ENCODE measurements at places on chromosomes 2 and 18.

DNA sequence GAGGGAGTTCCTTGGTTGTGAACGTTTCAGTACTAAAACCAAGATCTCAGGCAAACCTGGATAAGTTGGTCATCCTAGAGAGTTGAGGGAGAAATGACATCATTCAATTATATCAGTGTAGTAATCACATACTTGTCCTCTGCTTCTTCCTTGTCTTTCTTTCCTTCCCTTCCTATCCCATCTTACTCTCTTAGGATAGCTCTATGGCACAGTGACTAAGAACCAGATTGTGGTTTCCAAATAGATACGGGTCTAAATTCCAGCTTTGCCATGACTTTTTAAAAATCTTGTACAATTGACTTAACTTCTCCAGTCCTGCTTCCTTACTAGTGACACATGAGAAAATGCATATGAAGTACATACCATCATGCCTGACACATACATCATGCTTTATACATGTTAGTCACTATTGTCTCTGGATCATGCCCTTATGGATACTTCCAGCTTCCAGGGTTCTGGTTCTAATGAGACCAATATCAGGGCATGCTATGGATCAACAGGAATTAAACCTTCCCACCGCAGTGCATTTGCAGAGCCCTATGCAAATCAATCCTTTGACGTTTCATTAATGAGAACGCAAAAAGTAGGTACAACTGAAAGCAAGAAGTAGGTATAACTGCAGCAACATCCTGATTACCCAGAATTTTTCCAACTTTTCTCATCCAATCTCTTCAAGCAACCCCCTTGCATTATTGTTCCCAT is 168.0 kb upstream of the KLF7 start:
- DNase-seq, result no peak

DNA sequence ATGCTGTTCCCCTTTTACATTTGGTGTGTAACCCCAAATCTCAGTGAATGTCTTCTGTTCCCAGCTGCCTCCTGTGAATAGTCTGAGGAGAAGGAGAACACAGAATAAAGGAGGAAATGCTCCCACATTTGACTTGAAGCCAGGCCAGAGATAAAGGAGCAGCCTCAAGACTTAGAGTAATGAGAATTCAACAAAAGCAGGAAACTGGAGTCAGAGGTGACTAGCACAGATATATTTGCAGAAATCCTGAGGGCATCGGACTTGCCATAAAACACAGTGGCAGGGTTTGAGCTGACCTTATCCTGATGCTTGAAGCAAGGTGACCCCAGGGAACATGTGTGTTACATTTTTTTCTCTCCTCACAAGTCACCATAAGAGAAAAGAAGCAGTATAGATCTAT is 291.4 kb upstream of the RND3 start:
- DNase-seq, result no peak

- no peak for DNase-seq
Observed at GRCh38 chr2:82730811-82731210, 1728.3 kb downstream of the SUCLG1 start.

GRCh38 chr2:145593991-145594614 is 1074.2 kb upstream of the ZEB2 start:
- peak; percentile 16 for DNase-seq

GRCh38 chr2:217942731-217943335 is 60.0 kb downstream of the TNS1 start:
- DNase-seq, result no peak

DNA sequence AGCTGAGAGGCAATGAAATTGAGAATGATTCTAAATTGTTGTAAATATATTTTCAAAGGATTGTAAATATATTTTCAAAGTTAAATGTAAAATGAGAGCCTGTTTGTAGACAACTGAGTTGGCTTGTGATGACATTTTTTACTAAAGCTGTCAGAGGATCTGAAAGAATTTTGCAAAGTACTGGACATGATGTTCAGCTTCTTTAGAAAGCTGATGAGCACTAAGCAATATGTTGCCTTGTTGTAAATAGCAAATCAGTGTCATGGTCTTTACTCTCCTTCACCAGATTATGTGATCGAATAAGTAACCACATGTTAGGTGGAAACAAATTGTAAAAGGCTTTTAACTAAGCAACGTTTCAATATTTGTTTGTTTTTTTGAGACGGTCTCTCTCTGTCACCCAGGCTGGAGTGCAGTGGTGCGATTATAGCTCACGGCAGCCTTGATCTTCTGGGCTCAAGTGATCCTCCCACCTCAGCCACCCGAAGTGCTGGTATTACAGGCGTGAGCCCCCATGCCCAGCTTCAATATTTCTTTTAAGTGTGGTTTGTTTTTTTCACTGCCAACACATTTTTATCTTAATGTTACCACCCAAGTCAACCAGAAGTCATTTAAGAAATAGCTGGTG is 44.0 kb downstream of the E2F6 start:
- no peak for DNase-seq

DNA sequence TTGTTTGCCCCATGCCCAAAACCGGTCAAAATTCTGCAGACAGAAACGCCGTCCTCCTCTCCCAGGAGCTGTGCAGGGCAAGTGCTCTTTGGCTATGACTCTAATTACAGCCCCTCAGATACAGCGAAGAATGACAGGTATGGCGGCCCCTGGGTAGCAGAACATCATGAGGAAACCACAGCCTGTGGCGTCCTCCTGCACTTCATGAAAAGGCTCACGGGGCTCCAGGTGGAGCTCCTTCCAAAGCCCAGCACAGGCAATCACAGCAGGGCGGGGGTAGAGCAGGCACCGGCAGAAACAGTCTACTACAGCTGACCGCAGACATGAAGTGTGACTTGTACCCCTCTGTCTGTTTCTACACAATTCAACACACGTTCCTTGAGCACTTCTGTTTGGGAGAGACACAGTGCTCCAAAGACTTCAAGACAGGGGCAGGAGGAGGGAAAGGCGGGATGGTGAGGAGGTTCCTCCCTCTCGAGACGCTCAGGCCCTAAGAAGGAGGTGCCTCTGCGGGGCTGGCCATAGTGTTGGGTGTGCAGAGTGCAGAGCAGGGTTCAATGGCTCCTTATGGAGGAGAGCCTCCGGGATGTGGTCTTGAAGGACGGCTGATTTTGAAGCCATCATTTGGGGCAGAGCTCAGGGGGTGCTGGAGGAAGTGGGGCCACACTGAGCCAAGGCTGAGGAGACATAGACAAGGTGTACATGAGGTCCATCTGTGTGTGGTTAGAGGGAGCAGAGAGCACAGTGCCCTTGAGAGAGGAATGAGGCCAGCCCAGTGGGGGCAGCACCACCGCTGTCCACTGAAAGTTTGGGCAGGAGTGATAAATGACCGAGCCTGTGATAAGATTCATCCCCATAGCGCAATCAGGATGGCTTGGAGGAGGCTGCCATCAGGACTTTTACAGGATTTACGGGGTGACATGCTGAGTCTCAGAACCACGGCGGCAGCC is 468.3 kb downstream of the EIPR1 start:
- DNase-seq, result no peak

DNA sequence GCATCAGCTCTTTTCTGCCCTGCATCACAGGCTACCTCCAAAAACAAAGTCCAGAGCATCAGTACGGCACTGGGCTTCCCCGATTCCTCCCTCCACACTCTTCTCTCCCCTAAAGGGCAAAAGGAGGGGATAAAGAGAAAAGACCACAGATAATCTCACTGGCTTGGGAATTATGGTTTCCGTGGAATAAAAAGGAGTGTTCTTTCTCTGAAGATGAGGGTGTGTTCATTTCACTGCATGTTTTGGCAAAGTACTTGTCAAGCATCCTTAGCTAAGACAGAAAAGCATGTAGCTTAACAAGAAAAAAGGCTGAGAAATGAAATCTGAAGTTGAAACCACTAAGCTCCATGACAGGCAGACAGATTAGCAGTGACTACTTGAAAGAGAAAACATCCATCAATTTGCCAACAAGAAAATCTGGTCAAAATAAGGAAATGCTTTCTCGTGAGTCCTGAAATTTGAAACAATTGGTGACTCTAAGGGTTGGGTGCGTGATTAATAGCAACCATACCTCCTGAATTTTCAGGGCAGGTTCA is 20.6 kb upstream of the DSG3 start:
- no peak for DNase-seq

GRCh38 chr2:54666634-54667265 is 56.7 kb upstream of the EML6 start:
- DNase-seq, result no peak

GRCh38 chr2:47903781-47904490 is 2.4 kb downstream of the FBXO11 start:
- no peak for DNase-seq

GRCh38 chr2:73444202-73444601 is 58.6 kb downstream of the ALMS1 start:
- no peak for DNase-seq

DNA sequence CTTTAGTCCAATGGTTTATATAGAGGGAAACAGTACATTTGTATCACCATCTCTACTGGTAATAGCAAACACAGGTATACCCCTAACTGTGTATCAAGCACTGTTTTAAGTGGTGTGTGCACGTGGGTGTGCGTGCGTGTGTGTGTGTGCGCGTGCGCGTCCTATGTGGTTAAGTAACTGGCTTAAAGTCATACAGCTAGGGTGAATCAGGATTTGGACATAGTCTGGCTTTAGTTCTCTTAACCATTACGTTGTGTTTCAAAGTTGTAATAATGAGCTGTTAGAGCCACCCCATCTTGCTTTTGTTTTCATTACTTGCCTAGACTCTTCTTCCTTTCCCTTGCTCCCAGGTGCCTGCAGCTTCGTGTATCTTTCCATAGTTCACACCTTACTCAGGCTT is 2.1 kb downstream of the HADHB start:
- no peak for DNase-seq

DNA sequence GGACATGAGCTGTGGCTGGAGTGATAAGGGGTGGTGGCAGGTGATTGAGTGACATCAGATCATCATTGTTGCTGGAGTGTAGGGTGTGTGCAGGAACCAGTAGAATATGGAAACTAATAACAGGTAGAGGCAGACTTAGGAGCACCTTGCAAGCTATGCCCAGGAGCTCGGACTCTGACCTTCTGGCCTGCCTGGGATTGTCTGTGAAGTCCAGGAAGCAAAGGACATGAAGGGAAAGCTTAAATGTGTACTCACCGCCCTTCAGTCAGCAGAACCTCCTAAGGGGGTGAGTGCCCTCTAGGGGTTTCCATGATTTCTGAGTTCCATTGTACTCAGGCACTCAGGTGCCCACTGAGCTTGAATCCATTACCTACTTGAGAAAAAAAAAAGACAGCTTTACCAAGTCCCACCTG is 104.2 kb downstream of the CRIM1 start:
- DNase-seq, result peak; percentile 72

DNA sequence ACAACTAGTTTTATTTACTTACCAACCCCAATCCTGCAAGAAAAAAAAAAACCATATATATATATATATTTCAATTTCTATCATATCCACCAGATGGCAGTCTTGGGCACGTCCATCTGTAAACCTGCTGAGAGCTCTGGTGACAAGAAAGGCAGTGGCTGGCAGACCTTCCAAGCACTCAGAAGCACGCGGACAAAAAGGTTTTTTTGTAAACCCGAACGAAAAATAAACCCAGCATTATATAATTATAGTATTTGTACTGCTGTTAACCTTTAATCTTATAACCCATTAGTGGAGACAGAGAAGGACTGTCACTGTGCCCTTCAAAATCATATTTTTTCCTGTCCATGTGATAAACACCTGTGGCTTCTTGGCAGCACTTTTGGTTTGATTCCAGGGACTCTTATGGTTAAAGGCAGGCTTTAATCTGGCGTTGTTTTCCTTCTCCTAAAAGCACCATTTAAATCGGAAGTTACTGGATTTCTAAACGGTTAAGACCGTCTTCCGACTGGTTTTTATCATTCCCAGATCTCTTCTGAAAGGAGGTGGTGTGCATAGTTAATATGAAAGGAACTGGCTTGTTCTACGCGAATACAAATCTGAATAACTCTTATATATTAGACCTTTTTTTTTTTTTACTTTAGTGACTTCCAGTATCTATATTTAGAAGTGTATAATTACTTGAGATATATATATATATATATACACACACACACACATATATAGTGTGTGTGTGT is 31.0 kb upstream of the SLC3A1 start:
- DNase-seq, result peak; percentile 38

DNA sequence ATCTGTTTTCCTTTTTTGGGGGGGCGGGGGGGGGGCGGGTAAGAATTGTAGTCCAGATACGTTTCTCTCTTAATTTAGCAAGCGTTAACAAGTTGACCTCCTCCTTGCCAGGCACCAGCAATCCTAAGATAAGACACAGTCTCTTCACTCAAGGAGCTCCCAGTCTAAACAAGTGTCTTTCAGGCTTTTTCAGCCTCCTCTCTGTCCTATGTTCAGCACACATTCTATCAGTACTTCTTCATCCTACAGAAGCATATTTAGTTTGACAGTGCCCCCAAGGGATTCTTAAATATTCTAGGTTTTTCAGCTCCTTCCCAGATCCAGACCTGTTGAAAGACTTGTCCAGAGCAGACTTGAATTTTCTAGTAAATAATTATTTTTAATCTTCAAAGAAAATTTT is 2.7 kb downstream of the PPP1CB start:
- no peak for DNase-seq

- DNase-seq, result no peak
Observed at GRCh38 chr2:157866202-157866601, 9.9 kb downstream of the ACVR1 start.

DNA sequence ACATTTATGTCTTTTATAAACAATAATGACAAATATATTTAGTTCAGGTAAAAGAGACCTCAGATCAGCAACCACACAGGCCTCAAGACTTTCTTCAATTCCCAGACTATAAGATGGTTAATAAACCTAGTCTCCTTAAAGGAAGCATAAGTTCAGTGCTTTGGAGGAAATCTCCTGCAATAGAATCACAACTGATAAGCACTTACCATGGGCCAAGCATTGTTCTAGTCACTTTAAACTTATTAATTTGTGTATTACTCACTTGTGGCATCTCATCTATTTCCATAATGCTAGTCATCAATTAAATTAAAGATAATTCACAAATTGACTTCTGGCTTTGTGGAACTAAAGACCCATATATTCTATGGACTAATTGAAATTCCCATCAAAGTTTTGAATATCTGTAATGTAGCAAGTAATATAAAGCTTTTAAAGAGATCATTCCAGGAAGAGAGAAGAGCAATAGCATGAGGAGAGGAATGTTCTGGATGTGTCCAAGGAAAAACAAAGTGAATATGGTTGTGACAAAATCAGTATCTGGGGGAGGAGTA is 42.2 kb downstream of the COL3A1 start:
- no peak for DNase-seq

- no peak for DNase-seq
Observed at GRCh38 chr2:144484201-144484948, 35.5 kb downstream of the ZEB2 start.

DNA sequence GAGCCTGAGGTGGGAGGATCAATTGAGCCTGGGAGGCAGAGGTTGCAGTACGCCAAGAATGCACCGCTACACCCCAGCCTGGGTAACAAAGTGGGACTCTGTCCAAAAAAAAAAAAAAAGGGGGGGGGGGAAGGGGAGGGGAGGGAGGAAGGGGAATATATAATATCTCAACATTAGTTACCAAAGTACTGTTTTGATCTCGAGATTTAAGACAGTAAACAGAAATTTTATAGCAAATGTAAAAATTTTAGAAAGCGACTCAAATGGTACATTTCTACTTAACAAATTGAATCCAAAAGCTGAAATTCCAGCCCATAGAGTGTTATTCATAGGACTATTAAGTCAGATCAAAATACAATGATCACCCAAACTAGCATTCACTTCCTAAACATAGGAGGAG is 60.8 kb downstream of the CWC22 start:
- no peak for DNase-seq

Measured in SW 1271 (cell line).